Caki2 (cell line): ENCODE measurements at places on chromosomes 4 and X.

DNA sequence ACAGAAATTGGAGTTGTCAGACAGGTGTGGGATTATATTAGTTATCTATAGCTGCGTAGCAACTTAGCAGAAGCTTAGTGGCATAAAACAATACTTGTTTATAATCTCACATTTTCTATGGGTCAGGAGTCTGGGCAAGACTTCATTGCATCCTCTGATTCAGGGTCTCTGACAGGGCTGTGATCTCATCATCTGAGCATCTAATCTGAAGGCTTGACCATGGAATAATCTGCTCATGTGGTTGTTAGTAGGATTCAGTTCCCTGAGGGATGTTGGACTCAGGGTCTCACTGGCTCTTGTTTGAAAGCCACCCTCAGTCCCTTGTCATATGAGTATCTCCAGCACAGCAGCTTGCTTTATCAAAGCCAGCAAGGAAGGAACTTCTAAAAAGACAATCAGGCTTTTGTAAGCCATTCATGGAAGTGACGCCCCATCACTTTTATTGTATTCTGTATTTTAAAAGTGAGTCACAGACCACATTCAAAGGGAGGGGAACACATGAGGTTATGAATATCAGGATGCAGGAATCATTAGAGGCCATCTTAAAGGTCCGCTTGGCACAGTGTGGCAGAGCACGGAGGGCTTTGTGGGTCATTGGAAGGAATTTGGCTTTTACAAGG is 37.2 kb upstream of the FAM9B start:
- DNase-seq, result peak; percentile 15

DNA sequence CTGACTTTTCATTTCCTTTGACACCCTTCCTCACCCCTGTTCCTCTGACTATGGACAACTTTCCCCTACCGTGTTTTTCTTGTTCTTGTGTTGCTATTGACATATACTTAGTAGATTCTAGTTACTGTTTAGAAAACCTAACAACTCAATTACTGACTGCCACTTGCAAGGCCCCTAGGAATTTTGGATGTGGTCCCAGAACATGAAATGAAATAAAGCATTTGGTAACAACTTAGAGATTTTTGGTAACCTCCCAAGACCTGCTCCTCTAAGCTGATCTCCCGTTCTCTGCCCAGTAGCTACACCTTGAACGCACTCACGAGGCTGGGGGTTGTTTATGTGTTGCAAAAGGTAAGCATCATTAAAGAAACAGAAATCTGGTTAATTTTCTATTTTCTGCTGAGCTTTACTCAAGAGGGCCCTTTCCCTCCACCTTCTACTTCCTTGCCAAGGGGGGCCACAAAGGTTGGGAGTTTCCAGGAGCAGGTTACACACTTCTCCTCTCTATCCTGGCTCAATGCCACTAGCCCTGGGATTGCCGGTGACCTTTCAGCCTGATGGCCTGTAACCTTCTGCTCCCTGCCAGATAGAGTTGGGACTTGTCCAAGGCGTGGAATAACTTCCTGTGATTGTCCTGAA is 20.5 kb downstream of the GAB3 start:
- no peak for DNase-seq

- DNase-seq, result no peak
These were observed 31.2 kb downstream of the USP46 start for GRCh38 chr4:52627876-52628275.

DNA sequence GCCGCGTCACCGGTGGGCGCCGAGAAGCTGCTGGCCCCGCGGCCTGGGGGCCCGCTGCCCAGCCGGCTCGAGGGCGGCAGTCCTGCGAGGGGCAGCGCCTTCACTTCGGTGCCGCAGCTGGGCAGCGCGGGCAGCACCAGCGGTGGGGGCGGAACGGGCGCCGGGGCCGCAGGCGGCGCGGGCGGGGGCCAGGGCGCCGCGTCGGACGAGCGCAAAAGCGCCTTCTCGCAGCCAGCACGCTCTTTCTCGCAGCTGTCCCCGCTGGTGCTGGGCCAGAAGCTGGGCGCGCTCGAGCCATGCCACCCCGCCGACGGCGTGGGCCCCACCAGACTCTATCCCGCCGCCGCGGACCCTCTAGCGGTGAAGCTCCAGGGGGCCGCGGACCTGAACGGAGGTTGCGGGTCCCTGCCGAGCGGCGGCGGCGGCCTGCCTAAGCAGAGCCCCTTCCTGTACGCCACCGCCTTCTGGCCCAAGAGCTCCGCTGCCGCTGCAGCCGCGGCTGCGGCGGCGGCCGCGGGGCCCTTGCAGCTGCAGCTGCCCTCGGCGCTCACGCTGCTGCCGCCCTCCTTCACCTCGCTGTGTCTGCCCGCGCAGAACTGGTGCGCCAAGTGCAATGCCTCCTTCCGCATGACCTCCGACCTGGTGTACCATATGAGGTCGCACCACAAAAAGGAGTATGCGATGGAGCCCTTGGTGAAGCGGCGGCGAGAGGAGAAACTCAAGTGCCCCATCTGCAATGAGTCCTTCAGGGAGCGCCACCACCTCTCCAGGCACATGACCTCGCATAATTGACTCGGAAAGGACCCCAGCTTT is 5.6 kb downstream of the PRDM8 start:
- peak; percentile 61 for DNase-seq

DNA sequence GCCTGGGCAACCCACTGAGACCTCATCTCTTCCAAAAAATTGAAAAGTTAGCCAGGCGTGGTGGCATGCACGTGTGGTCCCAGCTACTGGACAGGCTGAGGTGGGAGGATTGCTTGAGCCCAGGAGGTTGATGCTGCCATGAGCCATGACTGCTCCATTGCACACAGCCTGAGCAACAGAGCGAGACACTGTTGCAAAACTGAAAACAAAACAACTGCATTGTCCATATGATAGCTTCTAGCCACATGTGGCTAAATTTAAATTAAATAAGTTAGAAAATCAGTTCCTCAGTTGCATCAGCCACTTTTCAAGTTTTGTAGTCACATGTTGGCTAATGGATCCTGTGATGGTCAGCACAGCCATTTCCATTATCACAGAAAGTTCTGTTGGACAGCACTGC is 67.9 kb downstream of the GAB1 start:
- peak; percentile 16 for DNase-seq

- DNase-seq, result no peak
These were observed 62.8 kb downstream of the CNKSR2 start for GRCh38 chrX:21437036-21437435.

GRCh38 chrX:29787656-29788055 is 427.7 kb upstream of the MAGEB2 start:
- DNase-seq, result no peak
